ENCODE measurements at places on chromosomes 13 and 19. TPM values are rescaled to one million over a fixed set of nuclear protein-coding genes. Genes with fewer than 3 reads are reported as not detected.

ZNF790 gene
- total RNA-seq, result 13.6 TPM

HIPK4 gene
- total RNA-seq, result not detected

- no peaks in the 10 kb centered on the region for H3K4me1 ChIP-seq
- DNase-seq, result no peak
- no peaks in the 10 kb centered on the region for H3K27me3 ChIP-seq
These were observed 67.3 kb upstream of the SACS start for GRCh38 chr13:23500849-23501248.

GRCh38 chr19:28542394-28543243 is 670.3 kb downstream of the UQCRFS1 start:
- no peak overlapping the region for H3K4me3 ChIP-seq
- no peaks in the 10 kb centered on the region for H3K4me1 ChIP-seq
- H3K27me3 ChIP-seq, result no peaks in the 10 kb centered on the region
- no peak overlapping the region for H3K27ac ChIP-seq

- H3K27ac ChIP-seq, result peak overlapping the region; percentile 64
- H3K27me3 ChIP-seq, result no peaks in the 10 kb centered on the region
- H3K4me1 ChIP-seq, result peaks cover 39% of the 10 kb centered on the region
- H3K36me3 ChIP-seq, result no peaks in the 10 kb centered on the region
- H3K4me3 ChIP-seq, result no peak overlapping the region
These were observed 48.1 kb downstream of the CRTC1 start for GRCh38 chr19:18731562-18732008.

DNA sequence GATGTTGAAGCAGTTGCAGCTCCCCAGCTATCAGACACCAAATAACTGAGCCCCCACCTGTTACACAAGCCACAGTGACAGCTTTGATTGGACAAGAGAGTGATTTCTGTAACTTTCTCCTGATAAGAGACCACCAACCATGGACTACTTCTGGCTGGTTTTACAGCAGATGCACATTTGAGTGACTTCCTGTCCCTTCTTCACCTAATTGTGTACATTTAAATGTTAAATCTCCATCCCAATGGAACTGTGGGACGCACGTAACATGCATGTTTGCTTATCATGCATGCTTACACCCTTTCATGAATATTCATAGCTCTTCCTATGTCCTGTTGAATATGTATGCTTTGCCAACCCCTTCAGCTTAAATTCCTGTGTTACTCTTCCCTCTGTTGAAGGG is 6.0 kb upstream of the TNFSF11 start:
- no peak overlapping the region for H3K4me3 ChIP-seq
- no peak for DNase-seq
- no peak overlapping the region for H3K27ac ChIP-seq
- H3K27me3 ChIP-seq, result no peaks in the 10 kb centered on the region
- no peaks in the 10 kb centered on the region for H3K36me3 ChIP-seq
- H3K4me1 ChIP-seq, result no peaks in the 10 kb centered on the region

- no peaks in the 10 kb centered on the region for H3K4me1 ChIP-seq
- no peak overlapping the region for H3K27ac ChIP-seq
- H3K4me3 ChIP-seq, result no peak overlapping the region
- no peaks in the 10 kb centered on the region for H3K27me3 ChIP-seq
- DNase-seq, result no peak
- no peaks in the 10 kb centered on the region for H3K36me3 ChIP-seq
These were observed 170.0 kb upstream of the KL start for GRCh38 chr13:32845952-32846950.

All from stomach (tissue), 19 donors.